ENCODE measurements at places on chromosomes 2 and 18. TPM values are rescaled to one million over a fixed set of nuclear protein-coding genes. Genes with fewer than 3 reads are reported as not detected.

Gene CDH2
- total RNA-seq = 0.05 TPM

DNA sequence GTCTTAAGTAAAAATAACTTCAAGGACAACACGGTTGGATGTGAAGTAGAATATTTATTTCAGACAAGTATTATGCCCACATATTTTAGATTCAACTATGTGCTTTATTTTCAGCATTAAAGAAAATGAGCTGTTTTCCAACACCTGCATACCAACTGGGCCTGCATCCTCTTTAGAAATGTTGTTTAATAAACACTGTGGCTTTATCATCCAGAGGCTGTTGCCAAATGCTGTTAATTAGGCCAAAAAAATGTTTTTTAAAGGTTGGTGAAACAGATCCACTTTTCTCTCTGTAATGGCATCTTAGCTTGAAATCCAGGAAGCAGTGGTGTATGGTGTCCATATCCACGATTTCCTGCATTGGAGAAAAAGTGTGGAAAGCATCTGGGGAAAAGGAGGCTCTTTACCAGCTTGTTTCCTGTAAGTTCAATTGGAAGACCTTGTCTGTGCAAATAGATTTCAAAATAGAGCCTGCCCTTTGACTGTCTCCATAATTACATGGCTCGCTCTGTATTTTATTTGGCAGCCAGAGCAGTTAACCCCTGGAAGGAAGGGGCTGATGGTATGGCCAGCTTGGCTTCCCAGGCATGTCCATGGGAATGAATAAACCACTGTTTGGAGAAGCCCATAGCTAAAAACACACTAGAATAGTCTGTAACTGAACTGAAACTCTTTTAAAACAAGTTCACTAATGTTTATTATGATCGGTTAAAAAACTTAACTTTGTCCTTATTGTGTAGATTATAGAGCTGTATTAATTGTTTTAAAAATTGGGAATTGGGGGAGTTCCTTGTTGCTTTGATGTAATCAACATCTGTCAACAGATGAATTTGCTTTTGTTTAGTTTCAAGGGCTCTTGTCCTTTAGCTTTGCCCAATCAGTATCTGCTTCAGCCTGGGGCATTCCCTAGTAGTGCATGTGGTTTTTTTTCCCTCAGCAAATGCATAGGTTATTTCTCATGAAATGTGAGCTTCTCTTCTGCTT, 33.0 kb upstream of the DLX1 start:
- no peak for DNase-seq

- no peak for DNase-seq
These were observed 1038.3 kb upstream of the ACVR2A start for GRCh38 chr2:146806364-146807005.

DNA sequence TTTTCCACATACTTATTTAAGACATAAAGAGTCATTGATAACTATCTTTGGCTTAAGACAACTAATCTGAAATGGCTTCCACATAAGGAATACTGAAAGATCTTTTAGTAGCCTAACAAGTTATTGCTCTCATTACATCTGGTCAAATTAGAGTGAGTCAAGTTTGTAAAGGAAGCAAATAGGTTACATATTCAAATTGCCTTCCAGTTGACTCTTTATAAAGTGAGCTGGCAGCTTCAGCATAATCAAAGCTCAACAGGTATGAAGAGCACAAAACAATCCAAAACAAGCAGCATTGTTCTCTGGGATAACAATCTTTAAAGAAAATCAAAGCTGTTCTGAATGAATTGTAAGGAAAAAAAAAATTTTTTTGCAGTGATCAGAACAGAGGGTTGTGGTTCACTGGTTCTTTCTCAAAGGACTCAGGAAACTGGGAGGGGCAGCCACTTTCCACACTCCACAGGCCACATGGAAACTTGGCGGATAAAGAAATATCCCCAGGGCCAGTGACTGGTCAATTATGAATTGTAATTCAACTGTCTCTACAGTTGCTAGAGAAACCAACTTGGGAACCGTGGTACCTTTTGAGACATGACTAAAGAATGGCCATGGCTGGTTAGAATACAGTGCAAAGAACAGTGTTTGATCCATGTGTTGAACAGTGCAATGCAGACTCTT, 369.3 kb upstream of the KCNH7 start:
- no peak for DNase-seq
